ENCODE measurements at places on chromosomes 3 and 15. TPM values are rescaled to one million over a fixed set of nuclear protein-coding genes. Genes with fewer than 3 reads are reported as not detected.

FRG2C gene
- not detected for total RNA-seq

PRSS50 gene
- total RNA-seq, result 2.9 TPM

DNA sequence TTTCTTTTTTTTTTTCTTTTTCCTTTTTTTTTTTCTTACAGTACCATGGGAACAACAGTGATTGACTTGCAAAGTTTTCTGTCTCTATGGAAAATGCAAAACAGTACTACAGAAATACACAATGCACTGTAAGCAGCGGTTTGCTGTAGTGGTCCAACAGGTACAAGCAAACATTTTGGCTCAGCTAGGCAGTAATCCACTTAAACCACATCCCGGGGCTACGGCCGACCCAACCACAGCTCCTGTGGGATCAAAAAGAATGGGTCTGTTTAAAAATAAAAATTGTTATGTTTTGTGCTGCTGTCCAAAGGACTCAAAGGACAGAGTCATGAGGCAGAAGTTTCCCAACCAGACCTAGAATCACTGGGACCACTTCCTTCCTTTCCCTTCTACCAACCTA lies 667.1 kb upstream of the ADAMTS9 start:
- no peak for DNase-seq

DNA sequence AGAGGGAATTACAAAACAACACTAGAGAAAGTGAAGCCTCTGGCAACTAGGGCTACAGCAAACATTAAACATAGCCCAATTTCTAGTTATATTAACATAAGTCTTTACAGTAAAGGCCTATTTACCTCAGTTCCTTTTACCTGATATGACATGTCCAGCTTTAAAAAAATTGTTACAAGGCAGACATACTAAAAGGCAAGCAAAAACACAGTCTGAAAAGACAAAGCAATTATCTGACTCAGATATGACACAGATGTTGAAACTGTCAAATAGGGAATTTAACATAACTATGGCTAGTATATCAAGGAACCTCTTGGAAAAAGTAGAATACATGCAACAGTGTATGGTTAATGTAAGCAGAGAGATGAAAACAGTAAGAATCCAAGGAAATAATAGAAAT lies 238.6 kb downstream of the RAP2B start:
- no peak for DNase-seq

GRCh38 chr3:13621381-13622221 lies 72.7 kb downstream of the FBLN2 start:
- no peak for DNase-seq

GRCh38 chr3:52109611-52110301 lies 44.5 kb downstream of the POC1A start:
- no peak for DNase-seq

- no peak for DNase-seq
Measured at GRCh38 chr3:48684480-48685143, 1.1 kb downstream of the NCKIPSD start.
